ENCODE measurements at places on chromosomes 16 and 17.

DNA sequence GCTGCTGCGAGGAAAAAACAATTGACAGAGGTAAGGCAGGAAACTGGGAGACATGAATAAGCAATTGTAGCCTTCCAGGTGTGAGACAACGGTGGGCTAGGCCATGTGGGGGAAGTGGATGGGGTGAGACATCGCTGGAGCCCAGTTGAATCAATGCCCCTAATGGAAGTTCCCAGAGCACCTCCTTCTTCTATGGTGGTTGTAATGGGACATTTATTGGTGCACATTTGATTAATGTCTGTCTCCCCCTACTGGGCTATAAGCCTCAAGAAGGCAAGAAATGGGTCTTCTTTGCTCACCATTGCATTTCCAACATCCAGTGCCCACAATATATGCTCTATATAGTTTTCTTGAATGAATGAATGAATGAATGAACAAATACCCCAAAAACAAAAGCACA lies 22.7 kb upstream of the CD300E start:
- DNase-seq = no peak

DNA sequence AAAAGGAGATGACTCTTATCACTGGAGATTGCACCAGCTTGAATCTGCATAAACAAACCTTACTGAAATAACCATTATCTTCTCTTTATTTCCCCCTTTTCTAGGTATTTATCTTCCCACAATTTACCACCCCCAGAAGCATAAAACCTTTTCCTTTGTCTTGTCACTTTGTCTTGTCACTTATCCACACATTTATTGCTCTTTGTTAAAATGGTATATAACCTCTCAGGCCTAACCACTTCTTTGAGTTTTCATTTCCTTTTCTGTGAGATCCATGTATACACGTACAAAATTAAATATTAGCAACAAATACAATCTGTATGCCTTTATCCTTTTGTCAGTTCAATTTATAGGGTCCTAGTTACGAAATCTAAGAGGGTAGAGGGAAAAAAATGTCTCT lies 122.9 kb downstream of the CACNG3 start:
- DNase-seq = no peak

DNA sequence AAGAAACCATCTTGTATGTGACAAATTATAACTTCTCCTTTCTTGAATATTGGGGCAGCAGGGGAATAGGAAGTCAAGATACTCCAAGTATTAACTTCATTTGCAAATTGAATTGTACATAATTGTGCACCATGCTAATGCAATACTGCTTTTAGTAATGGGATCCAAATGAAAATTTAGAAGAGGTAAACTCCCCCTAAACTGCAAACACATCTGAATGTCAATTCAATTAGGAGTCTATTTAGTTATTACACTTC lies 4.5 kb downstream of the STAT5B start:
- no peak for DNase-seq

GRCh38 chr17:49690256-49690655 lies 12.4 kb upstream of the SPOP start:
- no peak for DNase-seq

- DNase-seq = no peak
Measured at GRCh38 chr17:967122-967521, 12.5 kb downstream of the NXN start.

DNA sequence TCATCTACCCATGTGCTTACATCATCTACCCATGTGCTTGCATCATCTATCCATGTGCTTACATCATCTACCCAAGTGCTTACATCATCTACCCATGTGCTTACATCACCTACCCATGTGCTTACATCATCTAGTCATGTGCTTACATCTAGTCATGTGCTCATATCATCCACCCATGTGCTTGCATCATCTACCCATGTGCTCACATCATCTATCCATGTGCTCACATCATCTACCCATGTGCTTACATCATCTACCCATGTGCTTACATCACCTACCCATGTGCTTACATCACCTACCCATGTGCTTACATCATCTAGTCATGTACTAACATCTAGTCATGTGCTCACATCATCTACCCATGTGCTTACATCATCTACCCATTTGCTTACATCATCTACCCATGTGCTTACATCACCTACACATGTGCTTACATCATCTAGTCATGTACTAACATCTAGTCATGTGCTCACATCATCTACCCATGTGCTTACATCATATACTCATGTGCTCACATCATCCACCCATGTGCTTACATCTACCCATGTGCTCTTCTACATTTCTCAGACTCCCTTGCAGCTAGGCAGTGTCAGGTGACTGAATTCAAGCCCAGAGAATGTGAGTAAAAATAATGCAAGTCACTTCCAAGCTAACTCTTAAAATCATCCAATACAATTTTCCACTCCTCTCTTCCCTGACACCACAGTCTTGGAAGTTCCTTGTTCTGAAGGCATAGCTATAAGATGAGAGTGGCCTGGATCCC lies 196.8 kb downstream of the CBLN1 start:
- no peak for DNase-seq

- DNase-seq = no peak
Measured at GRCh38 chr16:71880176-71880575, 3.8 kb downstream of the ZNF821 start.

DNA sequence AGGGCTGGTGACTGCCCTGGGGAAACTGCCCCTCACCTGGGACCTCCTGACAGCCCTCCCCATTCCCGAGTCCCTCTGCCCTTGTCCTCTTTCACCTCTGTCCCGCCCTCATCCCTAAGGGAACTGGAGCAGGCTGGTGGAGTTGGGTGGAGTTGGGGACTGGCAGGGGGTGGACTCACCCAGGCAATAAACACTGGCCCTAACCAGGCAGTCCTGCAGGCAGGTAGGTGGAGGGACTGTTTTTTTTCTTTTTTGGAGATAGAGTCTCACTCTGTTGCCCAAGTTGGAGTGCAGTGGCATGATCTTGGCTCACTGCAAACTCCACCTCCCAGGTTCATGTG lies 11.7 kb downstream of the GCGR start:
- no peak for DNase-seq

DNA sequence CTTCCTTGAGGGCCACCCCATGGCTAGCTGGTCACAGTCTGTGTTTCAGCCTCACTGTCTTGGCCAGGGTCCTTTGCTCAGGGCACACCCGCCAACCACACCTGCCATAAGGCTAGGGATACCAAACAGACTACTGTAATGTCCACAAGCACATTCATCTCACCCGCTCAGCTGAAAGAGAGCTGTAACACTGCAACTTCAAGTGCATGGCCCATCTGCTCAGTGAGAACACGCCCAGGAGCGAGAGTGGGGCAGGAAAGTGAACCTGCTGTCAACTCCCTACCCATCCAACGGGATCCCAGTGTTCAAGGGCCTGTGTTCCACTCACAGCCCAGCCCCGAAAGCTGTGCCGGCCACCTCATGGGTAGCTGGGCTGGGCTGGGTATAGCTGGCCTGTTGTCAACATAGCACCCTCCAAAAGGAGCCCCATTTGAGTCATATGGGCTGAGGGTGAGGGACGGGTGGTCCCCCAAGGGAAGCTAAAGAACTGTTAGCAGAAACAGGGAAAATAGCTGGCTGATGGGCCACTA lies 55.7 kb downstream of the SCNN1B start:
- no peak for DNase-seq

Data from activated CD4-positive, alpha-beta T cell treated with anti-CD3 and anti-CD28 coated beads for 24 hours (primary cell).